ENCODE measurements at places on chromosomes 1 and 21. TPM values are rescaled to one million over a fixed set of nuclear protein-coding genes. Genes with fewer than 3 reads are reported as not detected.

GRCh38 chr1:1118011-1118875 lies 2.4 kb upstream of the C1orf159 start:
- no peak overlapping the region for H3K27ac ChIP-seq
- peaks cover 2% of the 10 kb centered on the region for H3K27me3 ChIP-seq
- H3K4me3 ChIP-seq, result no peak overlapping the region
- peaks cover 29% of the 10 kb centered on the region for H3K4me1 ChIP-seq

The THEM5 gene
- total RNA-seq, result 0.52 TPM

GRCh38 chr1:77975386-77975785 lies 3.5 kb downstream of the FUBP1 start:
- peaks cover 44% of the 10 kb centered on the region for H3K4me1 ChIP-seq
- no peak overlapping the region for H3K4me3 ChIP-seq
- no peaks in the 10 kb centered on the region for H3K27me3 ChIP-seq
- H3K36me3 ChIP-seq, result peaks cover 14% of the 10 kb centered on the region
- no peak for DNase-seq

- H3K27ac ChIP-seq, result no peak overlapping the region
- peaks cover 65% of the 10 kb centered on the region for H3K4me1 ChIP-seq
- no peak for DNase-seq
- H3K36me3 ChIP-seq, result peaks cover 35% of the 10 kb centered on the region
- H3K4me3 ChIP-seq, result no peak overlapping the region
- H3K27me3 ChIP-seq, result no peaks in the 10 kb centered on the region
Measured at GRCh38 chr21:46555225-46555617, 49.7 kb downstream of the S100B start.

DNA sequence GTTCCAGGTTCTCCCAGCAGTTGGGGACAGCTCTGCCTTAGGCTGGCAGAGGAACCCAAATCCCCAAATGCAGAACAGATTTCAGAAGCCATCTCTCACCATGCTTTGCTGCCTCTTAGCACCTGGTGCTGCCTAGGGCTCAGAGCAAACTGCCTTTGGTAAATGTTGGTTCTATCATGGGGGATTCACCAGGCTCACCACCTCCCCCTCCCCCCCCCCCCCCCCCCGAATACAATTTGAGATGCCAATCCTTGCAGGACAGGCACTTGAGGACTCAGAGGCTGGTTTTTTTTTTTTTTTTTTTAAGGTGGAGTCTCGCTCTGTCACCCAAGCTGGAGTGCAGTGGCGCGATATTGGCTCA lies 447 bp upstream of the PAQR6 start:
- H3K4me3 ChIP-seq, result no peak overlapping the region
- H3K27ac ChIP-seq, result no peak overlapping the region
- H3K4me1 ChIP-seq, result peaks cover 16% of the 10 kb centered on the region
- DNase-seq, result peak; percentile 29
- H3K36me3 ChIP-seq, result peaks cover 39% of the 10 kb centered on the region

DNA sequence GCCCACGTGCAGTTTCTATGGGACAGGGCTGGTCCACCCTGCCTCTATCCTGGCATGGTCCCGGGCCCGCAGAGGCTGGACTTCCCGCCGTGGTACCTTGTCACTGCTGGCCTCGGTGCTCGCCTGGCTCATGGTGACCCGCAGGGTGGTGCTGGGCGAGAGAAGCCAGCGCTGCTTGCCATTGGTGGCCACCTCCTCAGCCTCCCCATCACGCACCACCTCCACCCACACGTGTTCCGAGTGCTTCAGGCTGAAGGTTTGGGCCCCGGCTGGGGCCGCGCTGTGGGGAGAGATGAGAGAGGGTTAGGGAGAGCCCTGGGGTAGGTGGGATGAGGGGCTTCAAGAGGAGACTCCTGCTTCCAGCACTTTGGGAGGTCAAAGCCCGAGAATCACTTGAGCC lies 14.5 kb downstream of the PADI2 start:
- H3K4me1 ChIP-seq, result no peaks in the 10 kb centered on the region
- H3K27ac ChIP-seq, result no peak overlapping the region
- no peaks in the 10 kb centered on the region for H3K36me3 ChIP-seq
- no peaks in the 10 kb centered on the region for H3K27me3 ChIP-seq
